ENCODE measurements at places on chromosomes 4 and X. TPM values are rescaled to one million over a fixed set of nuclear protein-coding genes. Genes with fewer than 3 reads are reported as not detected.

The BRS3 gene
- total RNA-seq, result not detected

The NUDT11 gene
- total RNA-seq, result 2.7 TPM

The LRP2BP gene
- 0.43 TPM for total RNA-seq

The ASB9 gene
- total RNA-seq, result 1.6 TPM

The CSAG3 gene
- not detected for total RNA-seq

The ZMAT1 gene
- 0.72 TPM for total RNA-seq

The CLNK gene
- not detected for total RNA-seq

The SYNPO2 gene
- total RNA-seq, result 17.0 TPM

The UGT2B15 gene
- not detected for total RNA-seq

Data from placental pericyte (primary cell).